Hematopoietic multipotent progenitor cell (in vitro differentiated cells): ENCODE measurements at places on chromosomes 2 and 18. TPM values are rescaled to one million over a fixed set of nuclear protein-coding genes. Genes with fewer than 3 reads are reported as not detected.

DNA sequence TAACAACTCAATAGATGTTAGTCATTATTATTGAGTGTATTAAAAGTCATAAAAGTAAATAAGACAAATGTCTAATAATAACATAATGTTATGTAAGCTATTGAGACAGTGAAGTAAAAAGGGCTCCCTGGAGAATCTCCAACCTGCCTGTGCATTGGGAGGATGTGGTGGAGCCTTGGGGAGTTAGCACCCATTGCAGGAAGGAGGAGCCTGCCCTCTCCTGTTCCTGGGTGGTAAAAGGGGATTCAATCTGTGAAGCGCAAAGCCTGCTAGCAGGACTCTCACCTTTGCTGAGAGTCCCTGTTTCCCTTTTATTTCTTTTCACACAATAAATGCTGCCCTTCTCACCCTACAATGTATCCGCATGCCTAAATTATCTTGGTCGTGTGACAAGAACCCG lies 206.1 kb downstream of the RAB3GAP1 start:
- no peak for DNase-seq

CNTNAP5 gene
- total RNA-seq: 0.27 TPM

SLC39A10 gene
- 34.5 TPM for total RNA-seq

CCDC85A gene
- 0.27 TPM for total RNA-seq

- no peak for DNase-seq
Measured at GRCh38 chr2:47155091-47155876, at the start of gene STPG4. TSS of gene STPG4 (minus strand) at chr2:47155308. CDS start at chr2:47155251, 57 bp downstream.

GRCh38 chr2:73068147-73068546 lies 3.4 kb downstream of the SFXN5 start:
- DNase-seq: no peak

LINC00305 gene
- total RNA-seq: not detected

GRCh38 chr2:221753401-221753800 lies 181.3 kb upstream of the EPHA4 start:
- DNase-seq: no peak

DNA sequence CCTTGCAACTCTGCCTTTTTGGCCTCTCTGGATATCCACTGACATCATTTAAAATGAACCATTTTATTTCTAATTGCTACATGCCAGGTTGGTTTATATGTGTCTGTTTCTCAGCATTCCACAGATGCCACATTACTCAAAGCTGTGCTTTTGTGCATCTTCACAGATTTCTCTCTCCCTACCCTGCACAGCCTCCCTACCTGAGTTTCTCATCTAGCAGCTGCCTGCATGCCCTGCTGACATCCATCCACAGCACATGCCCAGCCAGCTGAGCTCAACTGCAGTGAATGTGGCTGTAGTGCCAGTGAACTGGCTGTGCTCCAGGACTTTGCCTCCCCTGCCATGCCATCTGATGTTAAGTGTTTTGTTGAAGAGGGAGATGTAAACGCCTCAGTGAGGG lies 44.5 kb downstream of the PKP4 start:
- no peak for DNase-seq

DNA sequence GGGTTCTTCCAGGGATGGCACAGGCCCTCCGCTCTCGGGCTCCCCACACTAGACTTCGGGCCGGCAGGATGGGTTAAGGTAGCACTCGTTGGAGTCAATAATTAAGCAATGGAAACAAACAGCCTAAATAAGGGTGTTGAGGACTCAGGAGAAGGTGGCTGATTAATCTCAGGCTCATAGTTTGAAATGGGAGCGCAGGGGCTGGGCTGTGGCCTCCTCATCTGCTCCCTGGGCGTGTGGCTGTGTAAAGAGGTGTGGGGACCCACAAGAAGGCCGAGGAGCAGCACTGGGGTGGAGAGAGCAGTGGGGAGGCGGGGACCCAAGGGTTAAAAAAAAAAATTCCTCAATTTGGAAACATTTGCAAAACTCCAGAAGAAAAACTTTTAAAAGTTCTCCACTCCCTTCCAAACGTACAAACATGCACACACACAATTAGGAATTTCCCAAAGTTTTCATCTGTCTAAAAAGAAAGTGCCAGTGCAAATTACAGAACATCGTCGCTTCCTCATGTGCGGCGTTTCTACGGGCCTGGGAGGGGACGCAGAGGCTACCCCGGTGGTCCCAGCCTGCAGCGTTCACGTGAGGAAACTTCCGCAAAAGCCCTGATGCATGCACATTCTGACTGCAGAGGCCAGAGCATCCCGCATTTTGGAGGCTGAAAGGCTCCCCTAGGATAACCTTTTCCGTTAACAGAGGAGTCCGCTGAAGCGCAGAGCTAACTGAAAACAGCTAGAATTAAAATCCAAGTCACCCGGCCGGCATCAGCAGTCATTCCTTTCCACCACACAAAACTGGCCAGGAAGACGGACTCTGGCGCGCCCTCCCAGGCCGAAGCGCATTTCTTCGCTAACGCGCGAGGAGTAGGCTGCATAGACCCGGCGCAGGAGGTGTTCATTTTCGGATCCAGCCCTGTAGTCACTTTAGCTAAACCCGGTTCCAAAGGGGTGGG lies 1.0 kb upstream of the TUBB6 start:
- peak; percentile 63 for DNase-seq

PAX3 gene
- not detected for total RNA-seq

DNA sequence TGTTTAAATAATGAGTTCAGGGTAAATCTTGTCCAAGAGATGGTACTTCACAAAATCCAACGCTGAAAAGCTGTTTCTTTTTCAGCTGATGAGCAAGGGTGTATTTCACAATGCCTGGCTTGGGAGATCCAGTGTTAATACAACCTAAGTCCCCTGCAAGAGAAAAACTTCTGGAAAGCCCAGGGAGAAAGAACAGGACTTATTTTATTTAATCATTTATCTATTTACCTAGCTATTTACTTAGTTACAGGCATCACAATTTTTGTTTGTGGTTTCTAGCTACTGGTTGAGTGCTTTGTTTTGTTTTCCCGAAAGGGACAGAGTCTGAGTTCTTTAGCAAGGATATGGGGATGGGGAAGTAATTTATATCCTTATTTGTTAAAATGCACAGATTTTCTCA lies 598.2 kb upstream of the SYT4 start:
- no peak for DNase-seq

B3GNT7 gene
- total RNA-seq: 2.7 TPM

DNA sequence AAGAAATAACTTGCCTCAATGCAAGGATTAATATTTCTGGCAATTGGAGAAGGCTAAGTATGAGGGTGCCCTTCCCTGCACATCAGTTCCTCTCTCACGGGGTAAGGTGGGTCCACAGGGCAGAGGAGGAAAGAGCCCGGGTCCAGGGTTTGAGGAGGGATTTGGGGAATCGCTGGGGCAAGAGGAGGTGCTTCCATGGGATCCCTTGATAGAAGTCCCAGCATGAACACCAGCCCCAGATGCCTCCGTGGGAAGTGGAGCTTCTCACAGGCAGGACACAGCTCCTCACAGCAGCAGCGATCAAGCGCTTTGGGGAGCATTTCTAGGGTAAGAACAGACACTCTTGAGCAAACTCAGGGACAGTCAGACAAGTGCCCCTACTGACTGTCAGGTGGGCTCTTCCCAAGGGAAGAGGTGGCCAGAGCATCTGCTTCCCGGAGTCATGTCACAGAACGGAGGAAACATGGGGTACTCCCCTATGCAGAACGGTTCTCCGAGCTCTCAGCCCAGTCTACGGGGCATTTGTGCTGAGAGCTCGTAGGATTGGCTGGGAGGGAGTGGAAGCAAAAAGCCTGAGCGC lies 218.9 kb upstream of the ARL4C start:
- no peak for DNase-seq

FAM237A gene
- not detected for total RNA-seq

DNA sequence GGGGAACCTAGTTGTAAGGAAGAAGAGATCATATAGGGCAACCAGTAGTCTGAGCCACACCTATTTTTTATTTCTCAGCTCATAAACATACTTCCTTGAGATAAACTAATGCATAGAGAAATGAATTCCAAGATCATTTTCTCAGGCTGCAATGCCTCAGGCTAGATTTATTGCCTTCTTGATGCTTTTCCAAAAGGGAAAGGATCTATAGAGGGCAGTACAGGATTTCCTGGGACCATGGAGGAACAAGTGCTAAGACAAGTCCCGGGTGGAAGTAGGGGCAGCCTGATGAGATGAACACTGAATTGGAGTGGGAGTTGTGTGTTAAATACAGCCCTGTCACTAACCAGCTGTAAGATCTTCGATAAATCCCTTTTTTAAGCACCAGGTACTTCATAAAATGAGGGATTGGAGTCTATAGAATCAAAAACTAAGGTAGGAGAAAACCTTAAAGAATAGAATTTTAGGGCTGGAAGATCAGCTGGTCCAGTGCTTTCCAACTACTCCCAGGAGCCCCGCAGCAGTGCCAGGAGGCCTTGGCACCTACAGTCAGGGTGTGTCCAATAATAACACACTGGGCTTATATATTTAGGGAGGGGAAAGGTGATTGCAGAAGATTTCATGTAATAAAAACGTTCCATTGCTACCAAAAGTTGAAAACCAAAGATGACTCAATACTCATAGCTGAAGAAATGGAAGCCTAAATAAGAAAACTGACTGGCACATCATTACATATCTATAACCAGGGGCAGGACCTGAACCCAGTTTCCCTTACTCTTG lies 58.1 kb downstream of the SERTAD2 start:
- DNase-seq: no peak

ALPG gene
- under 0.01 TPM for total RNA-seq

DNA sequence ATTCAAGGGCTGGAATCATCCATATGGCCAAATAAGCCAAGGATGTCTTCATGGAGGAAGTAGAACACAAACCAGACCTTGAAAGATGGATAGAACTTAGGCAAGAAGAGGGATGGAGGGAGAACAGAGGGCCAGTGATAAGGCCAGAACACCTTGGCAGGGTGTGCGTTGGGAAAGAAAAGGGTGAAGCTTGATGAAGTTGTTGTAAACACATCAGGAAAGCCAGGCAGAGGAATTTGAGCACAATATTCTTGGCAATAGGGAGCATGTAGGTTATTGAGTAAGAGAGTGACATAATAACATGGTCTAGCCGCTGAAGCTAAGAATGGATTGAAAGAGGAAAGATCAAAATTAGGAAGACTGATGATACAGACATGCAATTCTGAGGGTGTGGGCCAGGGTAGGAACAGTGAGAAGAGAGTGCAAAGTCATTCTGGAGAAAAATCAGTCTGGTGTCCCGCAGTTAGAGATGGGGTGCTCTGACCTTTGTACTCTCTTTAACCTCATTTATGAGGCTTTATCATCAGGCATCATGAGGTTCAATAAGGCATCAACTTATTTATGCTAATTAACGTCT lies 41.0 kb downstream of the SLC14A2 start:
- DNase-seq: no peak

- DNase-seq: no peak
Measured at GRCh38 chr2:152465541-152465940, 130.6 kb downstream of the FMNL2 start.

PRKAG3 gene
- not detected for total RNA-seq

DNA sequence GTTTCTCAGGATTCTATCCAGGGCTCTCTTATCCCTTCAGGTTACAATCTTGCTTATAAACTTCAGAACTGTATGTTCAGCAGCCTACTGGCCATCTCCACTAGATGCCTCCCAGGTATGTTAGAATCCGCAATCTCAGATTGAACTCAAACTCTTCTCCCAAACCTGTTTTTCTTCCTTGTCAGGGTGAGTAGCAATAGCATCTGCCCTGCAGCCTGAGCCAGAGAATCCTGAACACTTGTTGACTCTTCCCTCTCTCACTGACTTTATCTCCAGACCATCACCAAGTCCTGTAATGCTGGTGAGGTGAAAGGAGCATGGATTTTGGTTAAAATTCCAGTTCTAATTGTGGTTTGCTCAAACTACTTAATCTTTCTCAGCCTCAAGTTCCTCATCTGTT lies 82.6 kb upstream of the ALPP start:
- no peak for DNase-seq

GRCh38 chr2:150690261-150690660 lies 202.8 kb upstream of the RND3 start:
- no peak for DNase-seq

- DNase-seq: no peak
Measured at GRCh38 chr2:17594533-17595401, 54.3 kb downstream of the VSNL1 start.

- DNase-seq: no peak
Measured at GRCh38 chr2:100870652-100871531, 51.0 kb downstream of the NPAS2 start.

GRCh38 chr2:9764153-9764778 lies 79.0 kb upstream of the TAF1B start:
- DNase-seq: no peak

REG3A gene
- not detected for total RNA-seq

DNA sequence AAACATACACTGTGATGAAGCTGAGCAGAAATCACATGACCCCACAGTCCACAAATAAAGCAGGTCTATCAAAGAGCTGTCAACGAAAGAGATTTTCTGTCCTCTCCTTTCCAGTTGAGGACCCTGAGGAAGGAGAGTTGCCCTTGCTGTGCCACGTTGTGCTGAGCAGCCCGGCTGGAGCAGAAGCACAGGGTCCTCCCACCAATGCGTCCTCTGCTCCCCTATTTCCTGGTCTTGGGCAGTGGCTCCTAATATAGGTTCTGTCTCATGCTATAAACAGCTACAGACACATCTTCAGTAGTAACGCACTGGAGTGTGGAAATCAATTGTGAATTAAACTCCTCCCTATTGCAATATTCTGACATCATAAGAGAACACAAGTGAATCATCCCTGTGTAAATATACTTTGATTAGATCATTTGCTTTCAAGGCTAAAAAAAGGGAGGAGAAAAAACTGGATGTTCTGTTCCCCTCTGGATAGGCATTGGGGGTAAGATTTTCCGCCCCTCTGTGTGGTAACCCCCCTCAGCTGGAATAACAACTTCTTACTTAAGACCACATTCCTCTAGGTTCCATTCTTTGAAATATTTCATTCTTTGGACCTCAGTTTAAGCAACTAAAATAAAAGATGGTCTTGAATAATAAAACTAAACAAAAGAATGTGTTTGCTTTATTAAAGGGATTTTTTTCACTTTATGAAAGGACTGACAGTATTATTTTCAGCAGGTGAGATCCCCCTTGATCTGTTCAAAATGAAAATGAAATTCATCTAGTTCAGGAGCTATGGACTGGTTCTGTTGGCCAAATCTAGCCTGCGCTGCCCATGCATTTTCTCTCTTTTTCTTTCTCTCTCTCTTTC lies 8.3 kb upstream of the RHOB start:
- no peak for DNase-seq

LRRTM1 gene
- total RNA-seq: not detected

- no peak for DNase-seq
Measured at GRCh38 chr2:146602383-146602782, 1242.4 kb upstream of the ACVR2A start.

DNA sequence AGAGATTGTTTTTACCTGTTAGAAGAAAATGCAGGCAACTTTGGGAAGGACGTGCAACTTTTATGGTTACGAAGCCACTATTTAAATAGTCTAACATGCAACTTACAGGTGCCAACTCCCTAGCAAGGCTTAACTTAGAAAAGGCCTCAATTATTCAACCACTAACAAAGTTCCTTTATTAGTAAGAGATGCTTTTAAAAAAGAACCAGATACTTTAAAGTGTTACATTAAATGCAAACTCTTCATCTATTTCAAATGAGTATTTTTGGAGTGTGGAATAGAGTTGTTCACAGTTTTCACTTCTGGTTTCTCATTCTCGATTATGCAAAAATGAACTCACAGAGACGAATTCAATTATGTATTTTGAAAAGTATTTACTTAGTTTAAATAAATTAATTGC lies 51.7 kb downstream of the PELI1 start:
- no peak for DNase-seq
